ENCODE measurements at places on chromosomes 5 and 9.

DNA sequence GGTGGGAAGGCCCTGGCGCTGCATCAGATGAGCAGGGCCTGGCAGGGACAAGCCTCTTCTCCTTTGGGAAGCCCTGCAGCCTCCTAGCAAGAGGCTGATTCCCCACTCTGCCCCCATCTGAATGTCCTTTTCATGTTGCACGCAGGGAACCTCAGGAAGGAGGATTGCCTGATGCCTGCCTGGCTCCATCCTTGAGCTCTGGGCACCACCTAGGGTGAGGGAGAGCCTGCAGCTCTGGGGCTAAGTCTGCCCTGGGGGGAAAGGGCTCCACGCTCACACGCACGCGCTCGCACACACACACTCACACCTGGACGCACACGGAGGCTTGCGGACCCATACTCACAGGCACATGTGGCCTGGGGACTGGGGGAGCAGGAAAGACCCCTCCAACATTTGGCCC lies 86.6 kb downstream of the LMX1B start:
- DNase-seq, result no peak

- no peak for DNase-seq
Observed at GRCh38 chr5:175698401-175699115, 40.7 kb downstream of the HRH2 start.

DNA sequence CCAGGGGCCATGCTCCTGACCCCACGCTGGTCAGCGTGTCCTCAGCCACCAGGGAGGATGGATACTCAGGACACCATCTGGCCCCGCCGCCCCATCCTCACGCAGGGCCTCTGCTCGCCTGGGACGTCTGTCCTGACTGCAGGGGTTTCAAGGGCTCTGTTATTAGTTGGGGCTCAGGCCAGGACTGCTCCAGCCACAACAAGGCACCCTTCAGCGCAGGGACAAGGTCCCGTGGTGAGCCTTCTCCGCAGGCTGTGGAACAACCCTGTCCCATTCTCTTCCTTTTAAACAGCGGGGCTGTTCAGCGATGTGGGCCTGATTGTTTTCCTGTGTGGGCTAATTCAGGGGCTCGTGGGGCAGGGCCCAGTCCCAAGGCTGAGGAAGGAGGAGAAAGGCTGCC lies 61.6 kb downstream of the SEMA4D start:
- DNase-seq, result no peak

GRCh38 chr5:150402901-150403342 lies 9.8 kb downstream of the CD74 start:
- no peak for DNase-seq

DNA sequence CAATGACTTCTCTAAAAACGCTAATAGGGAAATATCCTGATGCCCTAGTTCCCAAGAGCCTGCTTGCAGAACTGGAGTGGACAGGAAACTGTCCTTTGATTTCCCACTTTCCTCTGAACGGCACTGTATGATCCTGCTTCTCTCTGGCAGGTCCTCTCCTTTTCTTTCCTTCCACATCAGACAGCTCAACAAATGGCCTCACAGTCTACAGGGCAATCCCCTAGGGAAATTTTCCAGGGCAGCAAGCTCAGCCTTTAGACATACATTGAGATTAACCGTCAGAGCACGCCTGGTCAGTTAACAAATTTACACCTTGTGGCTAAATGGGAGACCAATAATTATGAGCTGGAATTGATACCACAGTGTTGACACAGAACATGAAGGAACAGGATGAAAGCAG lies 164.9 kb downstream of the SLC24A2 start:
- no peak for DNase-seq

DNA sequence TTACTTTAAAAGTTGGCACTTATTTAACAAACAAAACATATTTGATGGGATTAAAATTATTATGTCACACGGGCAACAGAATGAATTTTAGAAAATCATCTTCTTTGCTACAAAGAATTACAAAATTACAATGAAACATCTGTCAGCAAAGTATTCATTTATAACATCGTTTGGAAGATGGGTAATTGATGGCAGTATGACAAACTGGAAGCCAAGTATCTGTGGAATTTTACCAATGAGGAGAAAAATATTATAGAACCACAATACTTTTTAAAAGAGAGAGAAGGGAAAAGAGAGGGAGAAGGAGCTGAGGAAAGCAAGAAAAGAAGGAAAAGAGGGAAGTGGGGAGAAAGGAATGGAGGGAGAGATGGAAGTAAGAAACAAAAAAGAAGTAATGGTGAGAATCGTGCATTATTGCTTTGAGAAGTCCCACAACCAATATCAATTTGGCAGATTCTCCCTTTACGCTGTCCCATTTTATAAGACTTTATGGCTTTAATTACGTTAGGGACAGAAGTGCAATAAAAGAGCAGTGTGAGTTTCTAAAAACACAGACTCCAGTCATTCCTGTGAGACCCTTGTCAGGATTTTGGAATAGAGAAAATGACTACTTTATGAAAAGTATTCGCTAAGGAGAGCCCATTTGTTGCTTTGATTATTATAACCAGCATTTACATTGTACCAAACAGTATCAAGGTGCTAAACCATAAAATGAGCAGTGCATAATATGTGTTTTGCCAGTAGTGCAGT lies 76.7 kb downstream of the LURAP1L start:
- no peak for DNase-seq

DNA sequence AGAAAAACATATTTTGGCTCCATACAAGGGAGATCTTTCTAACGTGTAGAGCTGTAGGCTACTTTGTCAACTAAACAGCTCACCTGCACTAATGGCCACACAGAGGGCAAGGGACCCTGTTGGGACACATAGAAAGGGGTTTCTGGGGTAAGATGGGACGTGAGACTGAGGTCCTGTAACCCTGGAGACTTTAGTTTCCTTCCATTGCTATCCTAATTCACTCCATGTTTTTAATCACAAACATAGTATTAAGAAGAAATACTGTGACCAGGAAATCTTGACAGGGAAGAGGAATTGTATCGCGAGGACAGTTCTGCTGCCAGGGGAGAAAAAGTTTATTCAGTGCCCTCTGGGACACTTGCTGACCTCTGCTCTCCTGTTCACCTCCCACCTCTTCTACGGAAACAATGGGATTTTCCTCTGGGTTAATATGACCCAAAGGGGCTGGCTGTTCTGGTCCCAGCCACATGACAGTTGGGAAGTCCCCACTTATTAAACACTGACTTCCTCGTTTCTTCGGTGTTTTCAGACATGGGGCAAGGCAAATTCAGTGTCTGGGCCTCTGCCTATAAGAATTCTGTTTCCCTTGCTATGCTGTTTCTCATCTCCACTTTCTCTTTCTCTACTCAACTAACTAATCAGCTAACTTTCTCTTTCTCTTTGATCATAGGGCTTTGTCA lies 106.9 kb upstream of the SEMA6A start:
- DNase-seq, result no peak

- no peak for DNase-seq
Observed at GRCh38 chr5:169219961-169220360, 81.0 kb downstream of the SLIT3 start.

- DNase-seq, result no peak
Observed at GRCh38 chr9:122127396-122127798, 32.2 kb downstream of the NDUFA8 start.

All from activated CD4-positive, alpha-beta T cell treated with anti-CD3 and anti-CD28 coated beads for 4 hours (primary cell).